ENCODE measurements at places on chromosomes 1 and 21.

- DNase-seq = no peak
Observed at GRCh38 chr1:25657883-25658760, 41.5 kb downstream of the MAN1C1 start.

GRCh38 chr21:19120591-19120990, 717.0 kb upstream of the TMPRSS15 start:
- no peak for DNase-seq

DNA sequence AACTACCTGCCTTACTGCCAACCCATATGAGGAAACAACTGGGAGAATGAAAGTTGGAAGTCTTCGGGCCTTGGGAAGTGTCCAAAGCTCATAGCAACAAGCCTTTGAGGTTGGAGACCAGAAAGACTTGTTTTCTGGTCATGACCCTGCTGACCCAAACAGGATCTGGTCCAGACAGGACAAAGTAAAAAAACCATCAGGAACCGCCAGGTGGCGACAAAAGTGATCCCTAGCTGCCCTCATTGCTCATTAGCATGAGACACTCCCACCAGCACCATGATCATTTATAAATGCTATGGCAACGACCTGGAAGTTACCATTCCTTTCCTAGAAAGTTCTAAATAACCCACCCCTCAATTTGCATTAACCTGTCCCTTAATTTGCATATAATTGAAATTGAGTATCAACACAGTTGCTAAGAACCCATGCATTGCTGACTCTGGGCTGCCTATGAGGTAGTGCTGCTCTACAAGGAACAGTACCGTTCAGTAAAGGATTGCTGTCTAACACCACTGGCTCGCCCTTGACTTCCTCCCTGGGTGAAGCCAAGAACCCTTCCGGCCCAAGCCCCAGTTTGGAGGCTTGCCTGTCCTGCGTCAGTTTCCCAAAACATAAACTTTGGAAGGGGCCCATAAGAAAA, 89.0 kb downstream of the URB2 start:
- peak; percentile 65 for DNase-seq

DNA sequence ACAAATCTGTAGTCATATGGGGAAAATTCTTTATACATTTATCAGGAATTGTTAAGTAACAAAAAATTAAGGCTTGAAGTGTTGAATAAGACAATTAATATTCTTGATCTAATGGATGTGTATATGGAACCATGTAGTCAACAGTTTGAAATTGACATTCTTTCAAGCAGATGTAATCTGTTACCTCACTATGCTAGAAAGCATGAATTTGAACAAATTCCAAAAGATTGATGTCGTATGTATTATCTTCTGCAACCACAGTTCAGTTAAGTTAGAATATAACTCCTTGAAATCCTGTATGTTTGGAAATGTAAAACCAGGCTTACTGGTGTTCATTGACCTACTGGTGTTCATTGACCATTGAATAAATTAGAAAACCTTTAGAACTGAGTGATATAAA, 16.1 kb downstream of the CCDC18 start:
- DNase-seq = no peak

DNA sequence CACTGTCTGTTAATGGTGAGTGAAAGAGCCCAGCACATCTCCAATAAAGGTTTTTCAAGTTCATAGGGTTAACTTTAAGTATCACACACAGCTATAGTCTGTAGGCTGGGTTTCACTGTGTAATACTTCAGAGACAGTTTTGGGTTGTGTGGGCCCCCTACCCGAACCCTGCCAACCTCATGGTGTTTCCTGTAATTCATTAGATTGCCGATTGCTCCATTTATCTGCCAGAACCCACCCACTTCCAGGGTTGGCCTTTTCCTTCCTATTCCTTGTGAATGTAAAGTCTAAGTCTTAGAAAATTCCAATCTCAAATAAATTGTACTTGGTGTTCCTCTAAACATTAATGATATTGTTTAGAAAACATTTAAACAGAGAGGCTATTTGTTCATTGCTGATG, 43.6 kb downstream of the CTTNBP2NL start:
- DNase-seq = no peak

- DNase-seq = no peak
Observed at GRCh38 chr21:26887251-26887650, 42.0 kb upstream of the ADAMTS1 start.

- DNase-seq = peak; percentile 59
Observed at GRCh38 chr1:184296466-184297243, 90.2 kb upstream of the C1orf21 start.

DNA sequence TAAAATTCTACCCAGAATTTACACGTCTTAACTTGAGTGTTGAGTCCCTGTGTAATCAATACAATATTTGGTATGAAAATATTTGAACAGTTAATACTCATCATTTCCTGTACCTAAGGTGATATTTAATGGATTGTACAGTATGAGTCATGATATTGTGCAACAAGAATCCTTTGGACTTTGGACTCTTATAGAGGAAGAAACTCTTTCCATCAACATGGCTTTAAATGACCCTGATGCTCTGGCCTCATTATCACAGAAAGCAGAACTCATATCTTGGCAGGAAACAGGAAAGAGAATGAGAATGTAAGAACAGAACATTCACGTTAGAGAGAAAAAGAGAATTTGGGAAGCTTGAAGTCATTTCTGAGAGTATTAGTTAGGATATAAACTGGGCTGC, 168.8 kb upstream of the B3GALT2 start:
- no peak for DNase-seq

DNA sequence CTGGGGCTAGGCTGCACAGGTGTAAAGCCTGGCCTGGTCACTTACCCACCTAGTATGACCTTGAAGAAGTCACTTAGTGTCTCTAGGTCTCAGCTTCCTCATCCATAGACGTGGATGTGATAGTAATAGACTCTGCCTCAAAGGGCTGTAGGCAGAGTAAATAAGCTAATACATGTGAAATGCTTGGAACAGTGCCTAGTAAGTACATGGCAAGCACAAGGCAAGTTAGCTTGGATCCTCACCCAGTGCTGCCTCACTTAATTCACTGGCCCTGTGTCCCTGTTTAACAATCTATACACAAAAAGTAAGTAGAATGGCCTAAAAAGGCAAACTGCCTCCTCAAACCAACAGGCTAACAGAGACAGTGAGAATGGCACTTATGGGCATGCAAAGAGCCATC, 167.8 kb downstream of the PIGK start:
- no peak for DNase-seq

DNA sequence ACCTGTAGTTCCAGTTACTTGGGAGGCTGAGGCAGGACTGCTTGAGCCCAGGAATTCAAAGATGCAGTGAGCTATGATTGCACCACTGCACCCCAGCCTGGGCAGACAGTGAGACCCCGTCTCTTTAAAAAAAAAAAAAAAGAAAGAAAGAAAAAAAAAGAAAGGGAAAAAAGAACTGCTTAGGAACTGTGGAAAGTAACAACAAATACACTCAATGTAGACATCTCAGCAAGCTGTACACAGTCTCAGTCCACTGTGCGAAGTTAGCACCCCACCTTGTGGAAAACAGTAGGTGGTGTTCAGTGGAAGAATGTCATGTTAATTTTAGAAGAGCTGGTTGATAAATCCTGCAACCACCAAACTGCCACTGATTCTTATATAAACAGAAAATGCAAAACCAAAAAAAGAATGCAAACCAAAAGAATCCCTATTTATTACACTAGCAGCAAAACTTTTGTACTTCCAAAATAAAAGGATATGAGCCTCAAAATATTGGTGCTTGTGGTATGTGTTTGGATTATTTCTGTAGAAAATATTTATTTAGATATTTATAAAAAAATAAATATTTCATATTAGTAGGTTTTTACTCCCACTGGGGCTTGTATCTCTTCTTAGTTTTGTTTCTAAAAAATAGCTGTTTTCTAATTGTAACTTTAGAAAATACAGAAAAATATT, 31.1 kb downstream of the ALG14 start:
- peak; percentile 40 for DNase-seq

- no peak for DNase-seq
Observed at GRCh38 chr1:175530622-175531375, 212.6 kb downstream of the TNR start.

- no peak for DNase-seq
Observed at GRCh38 chr21:30148906-30149305, 17.7 kb downstream of the CLDN17 start.

DNA sequence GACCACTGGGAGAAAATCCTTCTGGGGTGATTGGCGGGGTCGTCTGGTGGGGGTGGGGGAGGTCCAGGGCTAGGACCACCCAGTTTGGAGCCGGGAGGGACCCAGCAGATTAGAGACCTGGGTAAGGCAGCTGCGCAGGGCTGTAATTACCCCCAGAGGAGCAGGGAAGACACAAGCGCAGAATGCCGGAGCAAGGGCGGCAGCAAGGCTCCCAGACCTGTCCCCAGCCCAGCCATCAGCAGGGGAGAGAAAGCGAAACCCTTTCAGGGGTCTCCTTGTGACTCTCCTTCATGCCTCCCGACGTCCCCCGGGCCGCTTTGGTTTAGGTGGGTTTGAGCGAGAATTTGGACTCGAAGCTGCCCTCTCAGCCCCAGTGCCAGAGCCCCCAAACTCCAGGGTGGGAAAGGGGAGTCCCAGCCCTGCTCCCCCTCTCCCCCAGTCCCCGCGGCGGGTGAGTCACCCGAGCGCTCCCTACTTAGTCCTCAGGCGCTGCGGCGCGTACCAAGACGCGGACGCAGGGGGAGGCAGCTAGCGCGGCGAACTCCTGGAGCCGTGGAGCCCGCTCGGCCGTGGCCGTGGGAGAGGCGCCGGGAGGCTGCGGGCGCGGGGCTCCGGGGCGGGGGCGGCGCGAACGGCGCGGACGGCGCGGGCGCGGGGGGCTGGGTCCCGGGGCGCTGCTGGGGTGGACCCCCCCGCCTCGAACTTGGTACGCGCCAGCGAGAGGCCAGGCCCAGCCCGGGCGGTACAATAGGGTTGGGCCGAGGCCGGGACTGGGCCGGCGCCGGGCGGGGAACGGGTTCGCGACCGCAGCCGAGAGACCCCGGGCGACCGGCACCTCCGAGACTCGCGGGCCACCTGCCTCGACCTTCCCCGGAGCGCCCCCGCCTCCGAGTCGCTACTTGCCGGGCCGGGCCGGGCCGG, at the start of gene MAP7D1:
Gene MAP7D1 (plus strand): TSS at position 753 of the 921 bp plus-strand sequence. CDS start 258 bp downstream, outside the sequence.
- peak; percentile 93 for DNase-seq

DNA sequence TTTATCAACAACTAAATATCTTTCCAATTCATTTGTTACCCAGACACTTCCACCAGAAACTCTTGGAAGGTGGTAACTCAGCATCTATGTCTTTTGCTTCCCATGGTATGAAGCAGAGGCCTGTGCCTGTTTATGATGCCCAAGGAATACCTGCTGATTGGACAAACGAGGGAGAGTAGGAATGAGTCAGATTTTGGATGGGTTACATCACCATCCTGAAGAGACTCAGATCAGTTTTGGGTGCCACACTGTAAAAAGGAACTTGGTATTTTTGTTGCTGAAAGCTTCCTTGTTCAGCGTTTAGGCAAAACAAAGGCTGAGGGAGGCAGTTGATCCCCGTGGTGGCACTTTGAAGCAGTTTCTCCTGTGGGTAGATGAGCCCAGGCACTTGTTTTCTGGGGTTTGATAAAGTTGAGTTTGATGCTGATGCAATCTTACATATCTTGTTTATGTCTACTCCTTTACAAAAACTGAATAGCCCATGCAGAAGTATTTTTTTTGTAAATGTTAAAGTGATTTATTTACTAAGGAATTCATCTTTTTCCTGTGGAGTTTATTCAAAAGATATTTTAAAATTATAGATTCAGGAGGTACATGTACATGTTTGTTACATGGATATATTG, 26.7 kb upstream of the CYP4X1 start:
- no peak for DNase-seq

- DNase-seq = no peak
Observed at GRCh38 chr1:200653022-200653462, 16.7 kb downstream of the DDX59 start.

DNA sequence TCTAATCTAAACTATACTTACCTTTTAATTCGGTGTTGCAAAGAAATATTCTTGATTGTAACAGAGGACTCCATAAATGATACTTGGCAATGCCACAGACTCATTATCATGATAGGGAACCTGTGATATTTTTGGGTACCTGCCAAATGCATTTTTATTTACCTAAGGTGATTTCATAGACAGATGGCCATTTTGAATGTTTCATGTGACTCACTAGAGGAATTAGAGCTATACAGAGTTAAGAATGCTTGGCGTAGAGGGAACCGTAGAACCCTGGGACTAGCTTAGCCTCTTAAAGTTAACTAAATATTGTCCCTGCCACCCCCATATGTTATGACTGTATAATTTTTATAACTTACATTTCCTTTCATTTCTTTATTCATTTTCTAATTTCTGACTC, 136.1 kb downstream of the DISP1 start:
- DNase-seq = no peak

DNA sequence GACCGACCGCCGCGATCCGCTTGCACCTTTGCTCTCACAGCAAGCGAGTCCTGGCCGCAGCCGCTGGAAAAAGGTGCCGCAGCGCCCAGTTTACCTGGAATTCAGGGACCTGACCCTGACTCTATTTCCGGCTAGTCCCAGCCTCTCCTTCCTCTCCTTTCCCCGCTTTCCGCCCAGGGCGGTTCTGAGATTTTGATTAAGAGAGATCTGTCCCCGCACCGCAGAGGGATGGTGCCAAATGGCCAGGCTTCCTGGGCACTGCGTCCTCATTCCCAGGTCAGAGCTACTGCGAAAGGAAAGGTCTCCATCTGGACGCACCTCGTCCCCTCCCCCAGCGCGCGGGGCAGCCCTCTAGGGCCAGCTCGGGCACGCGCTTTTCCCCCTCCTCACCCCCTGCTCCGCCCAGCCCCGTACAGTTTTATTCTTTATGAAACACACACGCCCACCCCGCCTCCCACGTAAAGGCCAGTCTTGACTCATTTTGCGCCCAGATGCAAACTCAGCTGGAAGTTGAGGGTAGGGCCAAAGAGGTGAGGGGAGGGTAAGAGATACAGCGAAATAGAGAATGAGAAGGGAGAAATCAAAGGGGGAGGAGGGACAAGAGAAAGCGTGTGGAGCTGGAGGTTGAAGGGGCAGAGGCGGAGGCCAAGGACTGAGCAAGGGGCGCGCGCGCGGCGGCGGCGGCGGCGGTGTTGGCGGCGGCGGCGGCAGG, 411.8 kb upstream of the ESRRG start:
- no peak for DNase-seq

DNA sequence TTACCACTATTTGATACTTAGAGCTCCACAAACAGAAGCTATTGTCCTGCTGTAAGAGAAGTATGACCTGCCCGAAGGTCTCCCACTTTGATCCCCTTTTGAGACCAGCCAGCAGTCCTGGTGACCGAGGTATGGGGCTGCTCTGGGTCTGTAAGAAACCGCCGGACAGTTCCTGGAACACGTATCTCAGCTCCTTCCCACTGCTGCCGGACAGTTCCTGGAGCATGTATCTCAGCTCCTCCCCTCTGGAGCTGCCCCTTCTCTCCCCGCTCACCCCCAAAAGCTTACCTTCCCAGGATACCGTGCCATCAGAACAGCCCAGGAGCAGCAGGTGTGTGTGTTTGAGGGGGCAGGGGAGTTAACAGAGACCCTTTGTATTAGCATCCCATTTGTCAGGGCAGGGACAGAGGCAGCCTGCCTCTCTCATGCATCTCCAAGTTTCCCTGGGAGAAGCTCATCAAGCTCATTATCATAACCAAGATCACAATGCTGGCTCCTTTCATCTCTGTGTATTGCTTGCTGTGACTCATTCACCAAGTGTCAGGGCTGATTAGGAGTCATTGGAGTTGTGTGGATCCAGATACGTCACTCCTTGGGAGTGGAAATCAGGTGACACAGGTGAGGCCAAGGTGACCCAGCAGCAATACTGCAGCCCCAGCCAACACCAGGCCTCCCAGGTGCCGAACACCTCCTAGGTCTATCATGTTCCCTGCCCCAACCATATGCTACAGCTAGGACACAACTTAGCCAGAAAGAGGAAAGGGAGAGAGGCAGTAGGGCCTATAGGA, 25.3 kb downstream of the OPTC start:
- DNase-seq = no peak

GRCh38 chr1:44405031-44405797, at the start of gene RNF220:
Gene RNF220, plus strand, starts transcription at chr1:44405255.
- no peak for DNase-seq

Data from RPMI8226 (cell line).